Left hindlimb (tissue), 1 donor: ENCODE measurements at places on chromosomes 5 and 9.

DNA sequence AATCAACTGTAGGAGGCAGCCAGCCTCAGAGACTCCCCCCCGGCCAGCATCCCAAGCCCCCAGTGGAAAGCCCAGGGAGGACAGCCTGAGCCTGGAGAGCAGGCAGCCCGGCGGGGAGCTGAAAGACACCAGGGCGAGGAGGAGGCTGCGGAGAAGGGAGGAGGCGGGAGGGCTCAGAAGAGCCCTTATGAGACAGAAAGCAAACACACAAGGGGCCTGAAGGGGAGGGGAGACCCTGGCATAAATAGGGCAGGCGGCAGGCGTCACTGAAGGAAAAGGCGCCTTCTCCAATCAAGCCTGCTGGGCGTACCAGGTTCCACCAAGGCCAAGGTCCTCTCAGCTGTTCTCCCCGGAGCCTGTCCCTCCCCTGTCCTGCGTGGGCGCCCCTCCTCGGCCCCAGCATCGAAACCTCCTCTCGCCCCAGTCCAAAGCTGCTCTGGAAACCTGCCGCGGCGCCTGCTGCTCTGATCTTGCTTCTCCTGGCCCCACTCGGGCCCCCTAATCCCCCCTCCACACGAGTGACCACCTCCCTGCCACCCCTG is 1.3 kb downstream of the SLC9A3 start:
- DNase-seq = no peak

DNA sequence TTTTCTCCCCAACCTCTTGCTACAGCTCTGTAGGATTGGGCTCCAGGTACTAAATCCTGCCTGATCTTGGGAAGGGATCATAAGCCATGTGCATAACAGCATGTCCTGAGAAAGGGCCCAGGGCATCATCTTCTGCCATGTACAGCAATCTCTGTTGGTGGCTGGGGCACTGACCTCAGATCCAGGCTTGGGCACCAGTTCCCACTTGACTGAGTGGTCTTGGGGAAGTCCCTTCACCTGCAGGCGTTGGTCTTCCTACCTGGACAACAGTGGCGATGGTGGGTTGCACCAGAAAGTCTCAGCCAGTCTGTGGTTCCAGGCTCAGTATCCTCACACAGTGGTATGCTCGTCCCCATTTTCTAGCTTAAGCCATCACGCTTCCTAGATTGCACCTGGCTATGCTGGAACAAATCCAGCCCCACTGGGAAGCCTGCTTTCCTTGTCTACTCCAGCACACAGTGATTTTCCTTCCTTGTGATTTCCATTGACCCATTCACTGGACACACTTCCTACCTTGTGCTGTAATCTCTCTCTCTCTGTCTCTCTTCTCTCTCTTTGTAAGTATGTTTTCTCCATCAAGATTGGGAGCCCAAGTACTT is 121.7 kb upstream of the PITX1 start:
- DNase-seq = peak; percentile 2

GRCh38 chr5:159405611-159406031 is 75.3 kb upstream of the IL12B start:
- DNase-seq = no peak

GRCh38 chr5:174396541-174396940 is 327.8 kb upstream of the MSX2 start:
- DNase-seq = no peak

- no peak for DNase-seq
Measured at GRCh38 chr5:143248822-143249579, 154.5 kb downstream of the NR3C1 start.

GRCh38 chr5:90834711-90835110 is 276.1 kb downstream of the ADGRV1 start:
- DNase-seq = no peak

- no peak for DNase-seq
Measured at GRCh38 chr5:54799645-54800044, 185.7 kb downstream of the ESM1 start.
